ENCODE measurements at places on chromosomes 2 and 18. TPM values are rescaled to one million over a fixed set of nuclear protein-coding genes. Genes with fewer than 3 reads are reported as not detected.

The VIT gene
- total RNA-seq = not detected

The TSPYL6 gene
- not detected for total RNA-seq

The CCDC74B gene
- total RNA-seq = 1.4 TPM

The ST6GAL2 gene
- not detected for total RNA-seq

The PMAIP1 gene
- 54.6 TPM for total RNA-seq
